Stimulated activated CD4-positive, alpha-beta T cell treated with anti-CD3 and anti-CD28 coated beads, Interleukin-4, amount 100 ng/mL, for 1 hour (primary cell): ENCODE measurements at places on chromosomes 4 and X.

DNA sequence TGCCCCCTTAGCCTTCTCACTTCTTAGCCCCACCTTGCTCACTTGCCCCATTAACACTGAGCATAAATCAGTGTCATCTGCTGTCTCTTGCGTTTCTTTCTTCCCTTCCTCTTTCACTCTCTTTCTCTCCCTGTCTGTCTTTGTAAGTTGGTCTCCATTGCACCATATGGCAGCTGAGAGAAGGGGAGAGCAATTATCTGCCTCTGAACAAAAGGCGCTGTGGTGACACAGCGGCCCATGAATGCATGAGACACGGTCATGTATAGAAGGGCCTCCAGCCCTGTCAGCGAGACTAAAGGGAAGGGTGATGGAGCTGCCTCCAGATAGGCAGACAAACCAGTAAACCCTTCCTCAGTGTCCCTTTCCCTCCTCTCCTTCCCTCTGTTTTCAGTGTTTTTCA, 88.8 kb upstream of the PCDH18 start:
- DNase-seq: no peak

DNA sequence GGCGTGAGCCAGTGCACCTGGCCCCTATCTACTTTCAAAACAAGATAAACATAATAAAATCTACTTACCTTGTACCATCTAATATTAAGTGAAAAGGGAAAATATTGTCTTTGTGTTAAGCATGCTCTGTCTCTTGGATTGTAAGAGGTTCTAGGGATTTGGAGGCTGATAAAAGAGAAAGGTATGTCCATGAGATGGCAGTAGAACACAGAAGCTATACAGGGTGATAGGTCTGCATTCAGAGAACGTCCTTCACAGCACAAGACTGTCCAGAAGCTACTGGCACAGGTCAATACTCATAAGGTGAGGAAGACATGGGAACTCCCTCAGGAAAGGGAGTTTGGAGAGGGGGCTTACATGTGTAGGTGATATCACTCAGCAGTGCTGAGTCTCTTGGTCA, 135.5 kb downstream of the TMEM47 start:
- no peak for DNase-seq

DNA sequence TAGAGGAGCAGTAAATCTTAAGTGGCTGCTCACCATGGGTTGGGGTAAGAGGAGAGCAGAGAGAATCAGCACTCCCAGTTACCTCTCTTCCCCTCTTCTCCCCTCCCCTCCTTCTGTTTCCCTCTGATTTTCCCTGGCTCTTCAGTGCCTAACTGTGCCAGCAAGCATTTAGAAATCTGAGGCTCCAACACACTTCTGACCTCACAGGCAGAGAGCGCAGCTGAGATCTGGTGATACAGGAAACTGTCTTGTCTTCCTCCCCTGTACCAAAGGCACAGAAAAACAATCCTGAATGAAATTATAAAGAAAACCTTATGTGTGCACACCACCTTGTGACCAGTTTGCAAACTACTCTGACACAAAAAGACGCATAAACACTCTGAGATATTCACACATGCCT, 82.4 kb upstream of the SMIM10 start:
- no peak for DNase-seq

- peak; percentile 50 for DNase-seq
Observed at GRCh38 chr4:163484906-163485305, 9.6 kb upstream of the TMA16 start.

DNA sequence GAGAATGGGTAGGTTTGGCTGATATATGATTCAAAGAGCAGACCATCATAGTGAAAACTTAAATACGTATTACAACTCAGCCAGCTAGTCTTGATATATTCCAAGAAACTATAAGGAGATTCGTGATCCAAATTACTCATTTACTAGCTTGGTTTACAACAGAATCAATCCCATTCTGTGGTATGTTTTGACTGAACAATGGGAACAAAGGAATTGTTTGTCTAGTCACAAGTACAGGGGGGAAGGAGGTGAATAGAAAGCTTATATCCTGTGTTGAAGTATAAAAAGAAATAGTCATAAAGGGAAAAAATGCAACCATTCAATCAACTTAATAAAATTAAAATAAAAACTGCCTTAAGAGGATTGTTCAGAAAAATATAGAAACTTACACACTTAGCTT, 17.0 kb downstream of the C4orf54 start:
- no peak for DNase-seq

- no peak for DNase-seq
Observed at GRCh38 chr4:168765726-168766125, 244.3 kb downstream of the CBR4 start.

DNA sequence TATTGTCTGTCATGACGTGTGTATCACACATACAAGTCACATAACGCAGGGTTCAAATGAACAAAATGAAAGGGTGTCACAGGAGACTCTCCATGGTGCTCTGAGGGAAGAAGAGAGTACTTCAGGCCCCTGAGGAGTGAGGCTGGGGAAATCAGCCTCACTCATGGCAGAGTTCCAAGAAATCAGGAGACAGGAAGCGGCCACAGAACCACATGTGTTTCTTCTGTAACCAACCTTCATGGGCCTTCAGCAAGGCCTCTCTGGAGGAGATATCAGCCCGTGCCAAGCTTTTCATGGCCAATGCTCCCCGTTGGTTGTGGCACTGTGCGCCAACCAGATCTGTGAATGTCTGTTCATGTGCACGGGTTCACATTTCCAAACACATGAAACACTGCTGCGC, 76.0 kb downstream of the NAT8L start:
- no peak for DNase-seq

DNA sequence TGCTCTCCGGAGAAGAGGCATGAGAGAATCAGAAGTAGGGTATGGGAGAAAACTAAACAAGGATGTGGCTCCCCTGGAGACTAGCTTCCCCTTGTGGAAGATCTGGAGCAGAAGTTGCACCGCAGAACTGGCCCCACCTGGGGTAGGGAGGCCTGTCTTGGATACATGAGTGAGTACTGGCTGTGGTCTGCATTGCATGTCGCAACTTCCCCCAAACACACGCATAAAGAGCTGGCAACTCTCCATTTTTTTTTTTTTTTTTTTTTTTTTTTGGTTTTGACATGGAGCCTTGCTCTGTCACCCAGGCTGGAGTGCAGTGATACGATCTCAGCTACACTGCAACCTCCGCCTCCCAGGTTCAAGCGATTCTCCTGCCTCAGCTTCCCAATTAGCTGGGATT, 119.9 kb downstream of the EGF start:
- no peak for DNase-seq

- no peak for DNase-seq
Observed at GRCh38 chrX:153549231-153549630, 31.8 kb downstream of the ATP2B3 start.

DNA sequence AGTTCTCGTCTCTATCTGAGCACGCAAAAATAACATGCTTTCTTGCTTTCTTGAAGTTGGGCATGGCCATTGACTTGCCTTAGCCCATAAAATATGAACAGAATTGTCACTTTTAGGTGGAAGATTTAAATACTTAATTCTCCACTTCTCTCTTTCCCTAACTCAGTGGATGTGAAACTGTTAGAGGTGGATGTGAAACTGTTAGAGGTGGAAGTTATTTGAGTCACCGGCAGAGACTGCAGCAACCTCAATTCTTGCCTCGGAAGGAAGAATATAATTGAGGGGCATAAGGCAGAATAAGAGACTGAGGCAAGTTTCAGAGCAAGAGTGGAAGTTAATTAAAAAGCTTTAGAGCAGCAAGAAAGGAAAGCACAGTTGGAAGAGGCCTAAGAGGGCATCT, 2.8 kb upstream of the PARM1 start:
- no peak for DNase-seq

DNA sequence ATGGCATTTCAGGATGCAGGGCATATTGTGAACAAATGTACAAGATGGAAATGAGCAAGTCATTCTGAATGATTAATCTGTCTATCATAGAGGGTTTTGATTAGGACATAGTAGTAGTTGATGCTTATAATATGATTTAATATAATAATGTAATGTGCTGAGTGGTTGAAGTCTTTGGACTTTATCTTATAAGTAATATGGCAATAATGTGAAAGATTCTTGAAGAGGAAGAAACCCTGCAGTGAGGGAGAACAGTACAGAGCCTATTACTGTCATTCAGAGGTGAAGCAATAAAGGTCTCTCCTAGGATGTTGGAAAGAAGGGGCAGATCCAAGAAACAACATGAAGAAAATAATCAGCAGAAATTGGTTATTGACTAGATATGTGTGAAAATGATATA, 16.6 kb downstream of the NFKB1 start:
- no peak for DNase-seq

DNA sequence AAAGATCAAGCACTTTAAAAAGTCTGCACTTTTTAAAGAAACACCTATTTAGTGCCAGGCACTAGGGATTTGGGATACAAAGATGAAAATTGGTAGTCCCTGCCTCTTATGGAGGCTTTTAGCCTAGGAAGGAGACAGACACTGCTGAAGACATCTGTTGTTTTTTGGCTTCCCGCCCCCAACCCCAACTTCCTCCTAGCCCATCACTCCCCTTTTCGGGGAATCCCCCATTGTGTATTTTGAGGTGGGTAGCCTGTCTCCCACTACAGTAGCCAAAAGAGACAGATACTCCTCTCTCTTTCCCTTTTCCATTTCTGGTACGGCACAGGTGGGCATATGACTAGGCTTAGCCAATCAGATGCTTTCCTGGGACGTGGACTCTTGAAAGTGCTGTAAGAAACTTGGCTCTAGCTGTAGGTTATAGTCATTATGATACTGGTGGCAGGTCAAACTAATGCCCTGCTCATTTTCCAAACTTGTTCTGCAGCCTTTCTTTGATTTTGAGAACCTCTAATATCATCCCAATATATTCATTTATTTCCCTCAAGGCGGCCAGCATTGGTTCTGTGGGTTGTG, 194.6 kb upstream of the RBPJ start:
- DNase-seq: no peak

GRCh38 chr4:80461412-80461811, 125.9 kb downstream of the CFAP299 start:
- no peak for DNase-seq

- DNase-seq: no peak
Observed at GRCh38 chrX:109997786-109998452, 5.0 kb upstream of the TMEM164 start.

GRCh38 chr4:153755186-153755585, 4.6 kb downstream of the RNF175 start:
- no peak for DNase-seq

DNA sequence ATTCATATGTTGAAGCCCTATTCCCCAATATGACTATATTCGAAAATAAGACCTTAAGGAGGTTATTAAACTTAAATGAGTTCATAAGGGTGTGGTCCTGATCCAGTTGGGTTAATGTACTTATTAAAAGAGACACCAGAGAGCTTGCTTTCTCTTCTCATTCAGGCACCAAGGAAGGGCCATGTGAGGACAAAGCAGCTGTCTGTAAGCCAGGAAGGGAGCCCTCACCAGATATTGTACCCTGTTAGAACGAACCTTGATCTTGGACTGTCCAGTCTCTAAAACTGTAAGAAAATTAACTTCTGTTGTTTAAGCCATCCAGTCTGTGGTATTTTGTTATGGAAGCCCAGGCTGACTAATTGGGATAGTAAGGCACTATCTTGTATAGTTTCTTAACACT, 9.1 kb upstream of the YTHDC1 start:
- no peak for DNase-seq

GRCh38 chrX:22666441-22666840, 333.3 kb upstream of the DDX53 start:
- no peak for DNase-seq

GRCh38 chr4:39998659-39999345, 21.1 kb upstream of the PDS5A start:
- no peak for DNase-seq

DNA sequence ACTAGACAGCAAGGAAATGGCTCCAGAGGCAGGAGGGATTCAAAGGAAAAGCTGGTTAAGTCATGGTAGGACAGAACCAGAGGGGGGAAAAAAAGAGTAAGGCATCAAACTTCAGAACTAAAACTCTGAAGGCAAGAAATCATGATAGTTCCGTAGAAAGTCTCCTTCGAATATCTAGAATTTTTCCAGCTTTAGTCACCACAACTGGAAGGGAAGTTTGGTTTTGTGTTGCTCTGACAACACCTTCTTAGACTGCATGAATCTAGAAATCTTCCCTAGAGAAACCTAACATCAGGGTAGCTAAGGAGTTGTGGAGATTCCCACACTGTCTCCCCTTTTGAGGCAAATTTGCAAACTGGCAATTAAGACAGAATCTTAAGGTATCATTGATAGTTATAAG, 33.7 kb downstream of the AMMECR1 start:
- DNase-seq: no peak

- no peak for DNase-seq
Observed at GRCh38 chr4:82718162-82718940, 80.2 kb downstream of the SCD5 start.

DNA sequence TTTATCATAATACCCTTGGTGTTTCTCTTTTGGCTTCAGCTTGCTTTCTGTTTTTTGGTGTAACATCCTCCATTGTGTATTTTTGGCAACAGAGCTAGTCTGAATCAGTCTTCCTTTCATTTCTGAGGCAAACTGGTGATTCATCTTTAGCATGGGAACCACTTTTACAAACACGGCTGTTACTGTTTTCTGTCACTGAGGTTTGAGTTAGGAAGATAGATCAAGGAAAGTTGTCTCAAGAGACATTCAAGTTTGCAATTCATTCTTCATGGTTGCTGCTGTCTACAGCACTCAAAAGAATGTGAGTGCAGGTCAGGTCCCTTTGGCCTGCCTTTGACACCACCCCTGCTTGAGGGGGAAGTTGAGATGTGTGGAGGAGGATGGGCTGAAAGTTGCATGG, 36.3 kb downstream of the IL21 start:
- DNase-seq: no peak

- no peak for DNase-seq
Observed at GRCh38 chr4:169225812-169226211, 44.9 kb downstream of the SH3RF1 start.

GRCh38 chrX:71235482-71235881, 12.5 kb downstream of the GJB1 start:
- DNase-seq: no peak

DNA sequence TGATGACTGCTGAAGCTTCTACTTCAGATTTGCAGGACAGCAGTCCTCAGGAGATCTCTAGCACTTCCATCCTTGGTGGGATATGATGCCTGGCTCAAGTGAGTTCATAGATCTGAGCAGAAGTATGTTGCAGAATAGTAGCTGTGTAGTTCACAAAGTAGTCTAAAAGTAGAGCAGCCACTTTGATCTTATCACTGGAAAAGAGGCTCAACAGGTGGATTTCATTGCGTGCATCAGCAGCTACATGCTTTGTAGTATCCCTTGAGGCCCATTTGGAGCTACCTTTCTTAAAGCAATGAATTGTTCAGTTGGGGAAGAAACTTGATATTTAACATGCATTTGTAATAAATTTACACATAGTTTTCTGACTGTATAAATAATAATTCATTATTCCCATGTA, 29.9 kb downstream of the BEX3 start:
- DNase-seq: no peak

GRCh38 chr4:185358959-185359358, 36.8 kb downstream of the LRP2BP start:
- DNase-seq: no peak
